Cerebellum (tissue), 4 donors: ENCODE measurements at places on chromosomes 1 and 21. TPM values are rescaled to one million over a fixed set of nuclear protein-coding genes. Genes with fewer than 3 reads are reported as not detected.

Gene TMEM39B
- total RNA-seq: 8.2 TPM

Gene ALX3
- not detected for total RNA-seq

Gene CYP4B1
- 0.27 TPM for total RNA-seq

Gene AGPAT3
- total RNA-seq: 32.3 TPM

Gene WNT3A
- total RNA-seq: 0.45 TPM

Gene SUSD4
- total RNA-seq: 25.3 TPM

Gene SPRR5
- total RNA-seq: not detected

Gene CDA
- total RNA-seq: not detected

Gene SLC35E2B
- total RNA-seq: 65.6 TPM

Gene NR1I3
- total RNA-seq: not detected

Gene RAP1GAP
- 13.5 TPM for total RNA-seq

Gene SH2D5
- total RNA-seq: 2.1 TPM

Gene FMO4
- total RNA-seq: 2.4 TPM

Gene VAV3
- total RNA-seq: 19.5 TPM

Gene PPFIA4
- 47.6 TPM for total RNA-seq

Gene DNAI4
- total RNA-seq: 28.9 TPM

Gene LCE1F
- total RNA-seq: not detected

Gene REN
- not detected for total RNA-seq

Gene ESRRG
- 131 TPM for total RNA-seq

Gene HEYL
- 0.82 TPM for total RNA-seq

Gene SDF4
- 22.1 TPM for total RNA-seq
